ENCODE measurements at places on chromosomes 5 and 9. TPM values are rescaled to one million over a fixed set of nuclear protein-coding genes. Genes with fewer than 3 reads are reported as not detected.

NPM1 gene
- 519 TPM for total RNA-seq

RMRP gene
- total RNA-seq = 14,949 TPM

MYOZ3 gene
- 14.1 TPM for total RNA-seq

SPINK1 gene
- 13.7 TPM for total RNA-seq

CNTLN gene
- 17.0 TPM for total RNA-seq

DNA sequence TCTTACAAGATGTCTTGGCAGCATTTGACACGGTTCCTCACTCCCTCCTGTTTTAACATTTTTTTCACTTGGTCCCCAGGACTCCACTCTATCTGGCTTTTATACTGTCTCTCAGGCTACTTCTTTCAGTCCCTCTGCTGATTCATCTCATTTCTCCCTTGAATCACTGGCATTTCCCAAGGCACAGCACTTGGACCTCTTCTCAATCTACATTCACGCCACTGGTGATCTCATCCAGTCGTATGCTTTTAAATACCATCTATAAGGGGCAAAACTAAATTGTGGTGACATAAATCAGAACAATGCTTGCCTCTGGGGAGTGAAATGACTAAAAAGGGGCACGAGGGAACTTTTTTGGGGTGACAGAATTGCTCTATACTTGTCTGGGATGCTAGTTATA, 47.1 kb downstream of the MAPKAP1 start:
- no peaks in the 10 kb centered on the region for H3K36me3 ChIP-seq
- peaks cover 2% of the 10 kb centered on the region for H3K4me1 ChIP-seq
- no peak for DNase-seq
- H3K27me3 ChIP-seq = no peaks in the 10 kb centered on the region
- no peak overlapping the region for H3K27ac ChIP-seq
- H3K4me3 ChIP-seq = no peak overlapping the region

DNA sequence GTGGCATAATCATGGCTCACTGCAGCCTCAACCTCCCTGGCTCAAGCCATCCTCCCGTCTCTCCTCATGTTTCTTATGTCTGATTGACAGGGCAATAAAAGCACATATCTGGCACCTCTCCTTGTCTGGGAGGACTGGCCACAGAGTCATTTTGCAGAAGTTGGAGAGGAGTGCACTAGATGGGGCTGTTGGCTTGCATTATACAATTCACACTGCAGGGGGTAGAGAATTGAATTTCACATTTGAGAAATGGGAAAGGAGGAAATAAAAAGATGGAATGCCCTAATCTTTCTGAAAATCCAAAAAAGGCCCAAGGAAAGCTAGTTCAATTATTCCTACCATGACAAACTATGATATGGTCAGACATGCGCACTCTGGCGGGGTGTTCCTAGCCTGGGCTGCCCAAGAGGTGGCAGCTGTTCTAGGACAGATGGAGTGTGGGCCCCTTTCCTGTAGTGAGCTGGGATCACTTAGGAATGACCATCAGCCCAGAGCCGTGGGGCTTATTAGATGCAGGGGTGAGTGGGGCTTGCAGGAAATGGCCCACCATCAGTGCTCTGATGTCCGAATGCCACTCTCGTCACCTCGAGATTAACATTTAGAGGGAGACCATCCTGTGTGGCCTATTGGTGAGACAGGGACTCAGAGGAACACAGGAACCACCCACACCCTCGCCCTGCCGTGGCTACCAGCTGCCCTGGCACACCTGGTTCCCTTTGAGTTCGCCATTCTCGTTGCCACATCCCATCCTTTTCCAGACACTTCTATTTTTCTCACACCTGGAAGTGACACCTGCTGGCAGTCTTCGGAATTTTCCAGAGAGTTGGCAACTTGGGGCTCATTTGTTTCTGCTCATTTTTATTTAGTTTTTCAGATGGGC, 21.8 kb upstream of the ANKRD18A start:
- no peak for DNase-seq
- H3K4me3 ChIP-seq = no peak overlapping the region
- no peak overlapping the region for H3K27ac ChIP-seq
- H3K4me1 ChIP-seq = no peaks in the 10 kb centered on the region
- no peaks in the 10 kb centered on the region for H3K27me3 ChIP-seq
- H3K36me3 ChIP-seq = no peaks in the 10 kb centered on the region

- H3K27me3 ChIP-seq = no peaks in the 10 kb centered on the region
- H3K36me3 ChIP-seq = no peaks in the 10 kb centered on the region
- peak overlapping the region; percentile 69 for H3K4me3 ChIP-seq
- peak; percentile 59 for DNase-seq
These were observed 1.4 kb downstream of the MLLT3 start for GRCh38 chr9:20620650-20621470.

DNA sequence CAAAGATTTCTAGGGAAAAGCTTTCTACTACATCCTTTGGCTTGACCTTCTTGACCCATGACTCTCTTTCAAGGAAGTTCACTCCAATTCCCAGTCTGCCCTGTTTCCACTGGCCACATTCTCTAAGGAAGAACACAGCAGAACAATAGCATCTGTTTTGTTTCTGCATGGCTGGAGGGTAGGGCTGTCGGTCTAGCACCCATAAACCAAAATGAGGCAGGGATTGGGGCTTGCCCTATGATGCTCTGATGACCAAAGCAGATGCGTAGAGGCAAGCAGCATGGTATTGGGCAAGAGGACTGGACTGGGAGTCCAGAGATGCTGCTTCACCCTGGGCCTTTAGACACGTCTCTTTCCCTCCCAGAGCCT, 24.1 kb downstream of the GOLGA2 start:
- H3K36me3 ChIP-seq = no peaks in the 10 kb centered on the region
- H3K27ac ChIP-seq = no peak overlapping the region
- H3K4me3 ChIP-seq = no peak overlapping the region
- no peaks in the 10 kb centered on the region for H3K4me1 ChIP-seq

DNA sequence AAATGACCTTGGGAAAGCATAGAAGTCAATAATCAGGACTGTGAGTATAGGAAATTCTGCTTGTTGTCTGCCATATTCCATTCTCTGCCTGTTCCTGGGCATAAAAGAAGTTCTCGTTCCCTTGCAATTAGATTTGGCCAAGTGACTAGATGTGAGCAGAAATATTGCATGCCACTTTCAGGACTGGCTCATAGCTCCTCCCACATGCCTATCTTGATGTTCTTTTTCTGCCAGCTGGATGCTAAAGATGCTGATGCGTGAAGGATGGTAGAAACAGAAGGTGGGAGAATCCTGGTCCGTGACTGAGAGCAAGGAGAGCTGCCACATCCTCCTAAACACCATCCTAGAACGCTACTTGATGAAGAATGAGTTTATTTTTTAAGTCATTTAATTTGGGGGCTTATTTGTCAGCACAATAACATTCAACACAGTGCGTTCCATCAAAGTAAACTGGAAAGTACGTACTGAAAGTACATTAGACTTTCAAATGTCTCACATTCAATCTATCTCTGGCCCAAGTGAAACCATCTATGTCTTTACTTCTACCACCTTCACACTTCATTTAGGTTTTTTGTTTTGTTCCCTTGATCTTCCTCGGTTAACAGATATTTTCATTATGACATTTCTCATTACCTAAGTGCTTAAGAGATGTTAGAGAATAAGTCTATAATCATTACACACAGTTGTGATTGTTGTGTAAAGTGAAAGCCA, 648.5 kb downstream of the RAB3C start:
- H3K27me3 ChIP-seq = no peaks in the 10 kb centered on the region
- no peaks in the 10 kb centered on the region for H3K4me1 ChIP-seq
- no peaks in the 10 kb centered on the region for H3K36me3 ChIP-seq
- no peak overlapping the region for H3K27ac ChIP-seq
- no peak for DNase-seq

GRCh38 chr9:1202512-1203280, 152.5 kb downstream of the DMRT2 start:
- H3K27me3 ChIP-seq = no peaks in the 10 kb centered on the region
- no peak for DNase-seq
- H3K27ac ChIP-seq = no peak overlapping the region
- peaks cover 1% of the 10 kb centered on the region for H3K4me1 ChIP-seq
- no peak overlapping the region for H3K4me3 ChIP-seq
- no peaks in the 10 kb centered on the region for H3K36me3 ChIP-seq

GRCh38 chr5:116451905-116452450, 122.6 kb downstream of the SEMA6A start:
- no peak overlapping the region for H3K27ac ChIP-seq
- no peaks in the 10 kb centered on the region for H3K36me3 ChIP-seq
- H3K4me3 ChIP-seq = no peak overlapping the region
- no peaks in the 10 kb centered on the region for H3K27me3 ChIP-seq

- H3K36me3 ChIP-seq = no peaks in the 10 kb centered on the region
- DNase-seq = no peak
- H3K4me1 ChIP-seq = no peaks in the 10 kb centered on the region
- no peaks in the 10 kb centered on the region for H3K27me3 ChIP-seq
These were observed 136.3 kb downstream of the TMEM232 start for GRCh38 chr5:110590187-110590586.

DNA sequence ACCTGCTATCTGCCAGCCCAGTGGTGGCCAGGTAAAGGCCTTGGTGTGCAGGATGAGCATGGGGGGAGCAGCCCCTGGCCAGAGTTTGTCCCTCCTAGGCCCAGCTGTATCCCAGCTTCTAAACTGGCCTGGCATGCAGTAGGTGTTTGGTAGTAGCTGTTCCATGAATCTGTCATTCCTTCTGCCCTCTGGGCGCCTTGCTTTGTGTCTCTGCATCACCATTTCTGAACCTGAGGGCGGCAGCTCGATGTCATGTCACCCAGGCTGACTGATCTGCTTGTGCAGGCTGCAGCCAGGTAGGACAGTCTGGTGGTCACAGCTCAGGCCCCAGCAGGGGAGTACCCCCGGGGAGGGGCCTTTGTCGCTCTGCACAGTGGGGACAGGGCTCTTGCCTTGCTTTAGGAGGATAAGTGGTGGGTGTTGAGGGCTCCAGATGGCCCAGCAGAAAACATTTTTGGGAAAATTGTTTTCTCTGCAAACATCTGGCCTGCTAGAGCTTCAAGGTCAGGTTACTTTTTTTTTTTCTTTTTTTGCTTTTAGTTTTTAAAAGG, 4.6 kb upstream of the SUSD3 start:
- H3K4me3 ChIP-seq = no peak overlapping the region
- no peaks in the 10 kb centered on the region for H3K4me1 ChIP-seq
- H3K27me3 ChIP-seq = no peaks in the 10 kb centered on the region
- DNase-seq = no peak
- H3K27ac ChIP-seq = peak overlapping the region; percentile 53
- no peaks in the 10 kb centered on the region for H3K36me3 ChIP-seq

DNA sequence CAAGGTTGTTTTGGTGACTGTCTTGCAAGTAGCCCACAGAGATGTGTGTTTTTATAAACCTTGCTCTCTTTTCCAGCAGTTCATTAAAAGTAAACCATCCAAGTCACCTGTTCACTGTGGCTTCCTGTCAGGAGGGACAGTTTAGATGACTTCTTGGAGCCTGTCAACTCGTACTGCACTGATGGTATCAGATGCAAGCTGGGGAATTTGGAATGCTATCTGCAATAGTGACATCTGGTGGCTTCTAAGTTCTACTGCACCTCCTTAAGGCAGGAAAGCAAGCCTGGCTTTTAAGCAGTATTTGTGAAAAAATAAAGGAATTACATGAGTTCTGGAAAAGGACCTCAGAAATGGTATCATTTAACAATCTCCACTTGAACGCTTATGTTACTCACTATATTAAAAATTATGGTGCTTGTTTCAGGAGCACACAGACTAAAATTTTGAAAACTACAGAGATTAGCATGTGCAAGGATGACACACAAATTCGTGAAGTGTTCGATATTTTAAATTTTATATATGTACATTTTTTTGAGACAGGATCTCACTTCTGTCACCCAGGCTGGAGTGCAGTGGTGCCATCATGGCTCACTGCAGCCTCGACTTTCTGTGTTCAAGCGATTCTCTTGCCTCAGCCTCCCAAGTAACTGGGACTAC, 164.0 kb downstream of the TTC39B start:
- no peak for DNase-seq
- no peaks in the 10 kb centered on the region for H3K4me1 ChIP-seq
- no peak overlapping the region for H3K27ac ChIP-seq

GRCh38 chr5:126975796-126976195, 54.6 kb downstream of the MARCHF3 start:
- DNase-seq = no peak
- H3K36me3 ChIP-seq = no peaks in the 10 kb centered on the region
- H3K4me1 ChIP-seq = no peaks in the 10 kb centered on the region
- no peaks in the 10 kb centered on the region for H3K27me3 ChIP-seq

DNA sequence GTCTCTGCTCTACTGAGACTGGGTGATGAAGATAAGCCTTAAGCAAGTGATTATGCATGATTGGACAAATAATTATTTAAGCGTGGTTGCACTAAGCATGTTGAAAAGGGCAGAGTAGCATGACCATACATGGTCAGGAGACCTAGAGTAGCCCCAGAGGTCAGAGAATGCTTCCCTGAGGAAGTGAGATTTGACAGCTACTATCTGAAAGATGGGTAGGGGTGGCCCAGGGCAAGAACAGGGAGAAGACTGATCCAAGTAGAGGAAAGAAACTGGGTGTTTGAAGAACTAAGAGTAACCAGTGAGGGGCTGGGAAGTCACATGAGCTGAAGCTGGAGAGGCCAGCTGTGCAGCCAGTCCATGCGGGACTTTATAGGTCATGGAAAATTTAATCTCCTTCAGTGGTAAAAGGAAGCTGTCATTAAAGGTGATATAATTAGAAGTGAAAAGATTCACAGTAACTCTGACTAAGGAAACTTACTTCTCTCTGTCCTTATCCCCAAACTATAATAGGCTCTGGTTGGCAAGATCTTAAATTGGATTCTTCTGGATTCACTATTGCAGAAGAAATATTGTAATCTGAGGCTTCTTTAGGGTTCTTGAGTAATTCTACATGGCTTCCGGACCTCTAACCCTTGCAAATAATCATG, 35.2 kb downstream of the YIPF5 start:
- H3K4me1 ChIP-seq = no peaks in the 10 kb centered on the region
- H3K36me3 ChIP-seq = no peaks in the 10 kb centered on the region
- no peak for DNase-seq
- H3K27me3 ChIP-seq = no peaks in the 10 kb centered on the region

DNA sequence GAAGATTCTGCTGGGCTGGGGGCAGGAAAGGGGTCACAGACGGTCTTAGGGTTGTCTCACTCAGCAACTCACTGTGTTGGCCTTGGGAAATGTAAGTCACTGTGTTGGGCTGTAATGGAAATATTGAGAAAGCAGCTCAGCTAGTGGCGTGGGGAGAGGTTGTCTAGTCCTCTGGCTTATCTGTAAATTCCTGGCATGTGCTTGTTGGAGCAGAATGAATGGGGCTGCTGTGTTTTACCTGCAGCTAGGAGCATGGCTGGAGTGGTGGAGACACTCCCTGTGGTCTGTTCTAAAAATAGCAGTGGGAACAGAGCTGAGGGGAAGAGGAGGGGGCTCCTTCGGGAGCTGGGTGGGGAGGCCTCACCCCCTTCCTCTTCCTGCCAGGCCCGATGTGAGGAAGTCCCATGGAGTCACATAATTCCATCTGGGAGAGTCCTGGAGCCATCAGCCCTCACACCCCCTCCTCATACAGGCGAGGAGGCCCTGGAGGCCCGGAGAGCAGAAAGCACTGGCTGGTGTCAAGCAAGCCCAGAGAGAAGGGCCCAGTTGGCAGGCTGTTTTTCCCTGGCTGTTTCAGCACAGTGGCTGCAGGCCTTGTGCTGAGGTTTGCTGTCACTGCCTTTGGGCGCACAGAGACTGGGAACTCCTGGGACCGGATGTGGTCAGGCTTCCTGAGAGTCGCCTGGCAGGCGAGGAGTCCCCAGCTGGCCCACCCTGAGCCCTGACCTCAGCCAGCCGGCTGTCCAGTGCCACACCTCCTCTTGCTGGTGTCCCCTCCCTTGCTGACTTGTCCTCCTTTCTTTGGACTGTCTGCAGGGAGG, 84.9 kb downstream of the RGS3 start:
- no peak overlapping the region for H3K4me3 ChIP-seq
- DNase-seq = peak; percentile 86
- H3K36me3 ChIP-seq = no peaks in the 10 kb centered on the region
- no peaks in the 10 kb centered on the region for H3K27me3 ChIP-seq
- peaks cover 2% of the 10 kb centered on the region for H3K4me1 ChIP-seq

- H3K4me1 ChIP-seq = no peaks in the 10 kb centered on the region
- no peaks in the 10 kb centered on the region for H3K27me3 ChIP-seq
- H3K36me3 ChIP-seq = no peaks in the 10 kb centered on the region
- H3K27ac ChIP-seq = no peak overlapping the region
- peak; percentile 68 for DNase-seq
These were observed 241.4 kb downstream of the PBX3 start for GRCh38 chr9:125988479-125989050.

Measured in aorta (tissue), 5 donors.